ENCODE measurements at places on chromosomes 6 and 20.

DNA sequence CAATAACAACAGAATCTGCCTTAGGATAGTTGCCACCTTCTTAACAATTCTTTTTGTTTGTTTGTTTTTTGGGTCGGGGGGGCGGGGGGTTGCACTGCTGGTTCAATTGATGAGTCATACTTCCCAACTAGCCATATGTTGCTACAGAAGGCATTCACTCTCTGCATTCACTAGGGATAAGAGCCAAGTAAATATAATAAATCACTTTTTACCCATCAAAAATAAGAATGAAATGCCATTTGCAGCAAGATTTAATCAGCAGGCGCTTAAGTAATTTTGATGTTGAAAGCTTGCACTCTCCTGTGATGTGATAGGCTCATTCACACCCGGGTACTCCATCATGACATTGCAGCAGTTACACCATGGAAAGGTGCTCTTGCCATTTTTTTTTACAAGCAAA lies 209.8 kb downstream of the HIVEP2 start:
- DNase-seq: no peak

DNA sequence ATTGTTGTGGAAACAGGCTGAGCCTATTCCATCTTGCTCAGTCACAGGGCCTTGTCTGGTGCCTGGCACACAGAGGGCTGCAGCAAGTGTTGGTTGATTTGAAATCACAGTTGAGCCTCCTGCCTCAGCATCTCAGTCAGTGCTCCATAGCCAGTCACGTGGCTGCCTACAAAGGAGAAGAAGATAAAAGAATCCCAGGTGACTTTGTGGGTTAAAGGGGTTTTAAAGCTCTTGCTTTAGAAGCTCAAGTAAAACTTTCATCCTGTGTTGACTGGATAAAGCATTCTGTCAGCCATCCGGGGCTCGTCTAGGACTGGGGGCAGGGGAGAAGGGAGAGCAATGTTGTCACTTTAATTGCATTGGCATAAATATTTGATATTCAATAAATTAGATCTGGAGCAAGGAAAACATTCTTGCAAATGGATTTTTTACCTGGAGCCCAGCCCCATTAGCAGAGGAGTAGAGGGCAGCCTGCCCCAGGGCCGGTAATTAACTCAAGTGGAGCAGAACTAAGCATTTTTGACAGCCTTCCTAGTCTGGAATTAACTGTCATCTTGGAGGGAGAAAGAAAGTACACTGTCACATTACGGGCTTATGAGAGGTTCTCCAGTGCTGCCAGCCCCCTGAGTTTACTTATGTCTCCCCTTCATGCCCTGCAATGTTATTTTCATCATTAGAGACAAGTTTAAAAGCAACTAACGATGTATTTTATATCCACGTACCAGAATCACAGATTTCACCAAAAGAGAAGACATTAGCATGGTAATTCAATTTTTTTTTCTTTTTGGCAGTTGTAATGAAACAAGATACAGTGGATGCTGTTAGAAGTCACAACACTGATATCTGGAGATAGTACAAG lies 71.7 kb upstream of the GTSF1L start:
- DNase-seq: no peak

GRCh38 chr20:25220021-25220730 lies 24.7 kb downstream of the ENTPD6 start:
- no peak for DNase-seq

- DNase-seq: no peak
Measured at GRCh38 chr20:5720696-5721095, 29.5 kb upstream of the SHLD1 start.

DNA sequence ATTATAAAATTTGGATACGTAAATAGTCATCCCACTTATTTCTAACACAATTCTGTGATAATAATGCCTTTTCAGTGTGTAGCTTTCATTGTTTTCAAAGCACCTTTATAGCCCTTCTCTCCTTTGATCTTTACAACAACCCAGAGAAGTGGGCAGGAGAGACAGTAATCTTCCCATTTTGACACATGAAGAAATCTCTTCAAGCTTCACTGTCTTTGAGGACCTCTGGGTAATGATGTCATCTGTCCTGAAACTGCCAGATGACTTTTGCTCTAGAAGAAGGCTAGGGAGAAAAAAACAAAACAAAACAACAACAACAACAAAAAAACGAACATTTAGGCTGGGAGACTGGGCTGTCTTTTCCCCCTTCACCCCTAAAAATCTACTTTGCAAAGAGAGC lies 203.0 kb downstream of the KCNQ5 start:
- no peak for DNase-seq

- DNase-seq: no peak
Measured at GRCh38 chr6:113596387-113597230, 260.5 kb upstream of the MARCKS start.

DNA sequence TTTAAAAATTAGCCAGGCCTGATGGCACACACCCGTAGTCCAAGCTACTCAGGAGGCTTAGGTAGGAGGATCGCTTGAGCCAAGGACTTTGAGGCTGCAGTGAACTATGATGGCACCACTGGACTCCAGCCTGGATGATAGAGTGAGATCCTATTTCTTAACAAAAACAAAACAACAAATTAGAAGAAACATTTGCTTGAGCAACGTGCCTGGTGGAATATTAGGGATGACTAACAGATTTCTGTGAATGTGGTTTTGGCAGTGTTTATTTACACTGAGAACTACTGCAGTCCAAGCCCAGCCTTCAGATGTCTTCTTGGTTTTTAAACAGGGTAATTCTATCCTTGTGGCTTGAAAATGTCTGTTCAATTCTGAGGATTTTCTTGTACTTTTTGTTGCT lies 9.2 kb downstream of the PPP1R3G start:
- no peak for DNase-seq
